A673 (cell line): ENCODE measurements at places on chromosomes 3 and 15.
A peak's percentile ranks its signal among the peaks of the same experiment; 100 is the strongest.

DNA sequence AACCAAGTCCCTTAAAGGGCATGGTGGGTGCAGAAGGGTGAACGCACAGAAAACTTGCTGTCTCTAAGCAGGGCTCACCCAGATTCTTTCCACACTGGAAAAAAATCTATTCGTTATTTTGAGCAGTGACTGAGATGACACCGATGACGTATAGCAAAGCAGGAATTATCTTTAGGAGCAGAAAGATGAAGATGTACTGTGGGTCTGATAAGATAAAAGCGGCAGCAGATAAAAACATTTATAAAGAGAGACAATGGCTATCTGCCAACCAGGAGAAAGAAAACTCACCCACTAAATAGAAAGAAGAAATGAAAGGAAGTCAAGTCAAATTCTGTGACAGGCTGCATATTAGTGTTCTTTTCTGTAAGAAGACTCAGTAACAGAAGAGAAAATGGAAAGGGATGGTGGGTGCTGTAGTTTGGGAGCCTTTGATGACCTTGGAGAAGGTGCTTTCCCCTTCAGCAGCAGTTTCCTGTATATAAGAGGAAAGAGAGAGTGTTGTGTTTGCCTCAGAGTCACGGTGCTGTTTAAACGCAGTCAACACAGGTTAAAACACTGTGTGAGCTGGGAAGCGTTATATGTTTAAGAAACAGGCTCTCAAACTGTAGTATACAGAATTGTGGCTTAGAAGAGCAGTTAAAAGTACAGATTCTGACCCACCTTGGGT lies 111.6 kb downstream of the AQP9 start:
- H3K27me3 ChIP-seq: no peaks in the 10 kb centered on the region
- H3K36me3 ChIP-seq: no peaks in the 10 kb centered on the region
- no peak for DNase-seq
- no peak overlapping the region for H3K27ac ChIP-seq
- H3K4me1 ChIP-seq: no peaks in the 10 kb centered on the region

- peak overlapping the region; percentile 78 for H3K27ac ChIP-seq
- peak; percentile 88 for DNase-seq
- H3K4me3 ChIP-seq: no peak overlapping the region
- H3K4me1 ChIP-seq: peaks cover 88% of the 10 kb centered on the region
- no peaks in the 10 kb centered on the region for H3K36me3 ChIP-seq
Observed at GRCh38 chr3:189272500-189273119, 100.8 kb downstream of the TPRG1 start.

DNA sequence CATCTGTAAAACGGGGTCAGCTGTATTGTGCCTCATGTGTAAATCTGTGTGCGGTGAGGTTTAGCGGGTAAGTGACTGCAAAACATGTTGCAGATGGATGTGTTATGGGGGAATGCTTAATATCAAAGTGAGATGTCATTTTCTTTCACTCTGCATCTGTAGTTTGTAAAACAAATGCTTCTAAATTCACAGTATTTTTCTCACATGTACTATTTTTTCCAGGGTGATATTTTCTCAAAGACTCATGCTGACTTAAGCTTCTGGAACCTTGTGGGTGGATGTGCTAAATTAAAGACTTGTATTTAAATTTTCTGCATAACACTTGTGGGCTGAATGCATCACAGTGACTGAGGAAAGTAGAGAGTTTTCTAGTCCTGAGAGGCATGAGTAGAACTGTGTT lies 115.2 kb upstream of the TP63 start:
- DNase-seq: no peak
- H3K4me3 ChIP-seq: no peak overlapping the region
- no peaks in the 10 kb centered on the region for H3K36me3 ChIP-seq
- H3K27ac ChIP-seq: no peak overlapping the region

- no peak for DNase-seq
- H3K27ac ChIP-seq: no peak overlapping the region
- H3K4me3 ChIP-seq: no peak overlapping the region
- peaks cover 58% of the 10 kb centered on the region for H3K36me3 ChIP-seq
- no peaks in the 10 kb centered on the region for H3K4me1 ChIP-seq
Observed at GRCh38 chr3:15246186-15246585, 40.1 kb downstream of the CAPN7 start.

- no peak for DNase-seq
- H3K36me3 ChIP-seq: no peaks in the 10 kb centered on the region
Observed at GRCh38 chr3:150870406-150870805, 34.8 kb downstream of the MINDY4B start.

DNA sequence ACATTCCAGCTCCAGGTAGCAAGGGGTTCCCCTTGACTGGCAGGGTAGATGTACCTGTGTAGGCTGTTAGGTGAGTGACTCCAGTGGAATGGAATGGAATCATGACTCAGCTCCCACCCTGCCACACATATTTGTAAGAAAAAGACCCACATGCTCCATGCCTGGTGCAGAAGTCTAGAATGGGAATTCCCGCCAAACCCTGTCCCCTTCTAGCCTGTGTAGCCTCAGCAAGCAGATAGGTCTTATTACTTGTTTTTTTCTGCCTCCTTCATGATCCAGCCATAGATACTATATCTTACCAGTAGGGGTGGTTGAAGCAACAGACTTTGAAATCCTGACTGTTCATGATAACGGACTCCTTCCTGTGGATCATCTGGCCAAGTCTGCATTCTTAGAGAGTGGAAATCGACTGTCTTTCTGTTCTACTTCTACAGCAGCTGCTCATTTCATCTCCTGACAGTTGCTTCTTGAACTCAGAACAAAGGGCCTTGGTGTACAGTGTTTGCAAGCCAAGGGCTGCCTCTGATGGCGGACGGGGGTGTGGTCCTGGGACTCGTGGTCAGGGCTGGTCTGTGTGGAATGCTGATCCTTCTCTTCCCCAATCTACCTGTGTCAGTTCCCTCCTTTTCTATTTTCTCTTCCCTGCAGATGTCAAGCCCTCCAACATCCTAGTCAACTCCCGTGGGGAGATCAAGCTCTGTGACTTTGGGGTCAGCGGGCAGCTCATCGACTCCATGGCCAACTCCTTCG lies 16.3 kb downstream of the SNAPC5 start:
- H3K27me3 ChIP-seq: no peaks in the 10 kb centered on the region
- H3K36me3 ChIP-seq: peaks cover 6% of the 10 kb centered on the region
- no peak for DNase-seq
- no peak overlapping the region for H3K27ac ChIP-seq

- H3K27ac ChIP-seq: no peak overlapping the region
- H3K27me3 ChIP-seq: no peaks in the 10 kb centered on the region
- no peaks in the 10 kb centered on the region for H3K36me3 ChIP-seq
- peaks cover 32% of the 10 kb centered on the region for H3K4me1 ChIP-seq
- peak; percentile 69 for DNase-seq
Observed at GRCh38 chr3:107959550-107960154, 131.2 kb downstream of the CD47 start.

DNA sequence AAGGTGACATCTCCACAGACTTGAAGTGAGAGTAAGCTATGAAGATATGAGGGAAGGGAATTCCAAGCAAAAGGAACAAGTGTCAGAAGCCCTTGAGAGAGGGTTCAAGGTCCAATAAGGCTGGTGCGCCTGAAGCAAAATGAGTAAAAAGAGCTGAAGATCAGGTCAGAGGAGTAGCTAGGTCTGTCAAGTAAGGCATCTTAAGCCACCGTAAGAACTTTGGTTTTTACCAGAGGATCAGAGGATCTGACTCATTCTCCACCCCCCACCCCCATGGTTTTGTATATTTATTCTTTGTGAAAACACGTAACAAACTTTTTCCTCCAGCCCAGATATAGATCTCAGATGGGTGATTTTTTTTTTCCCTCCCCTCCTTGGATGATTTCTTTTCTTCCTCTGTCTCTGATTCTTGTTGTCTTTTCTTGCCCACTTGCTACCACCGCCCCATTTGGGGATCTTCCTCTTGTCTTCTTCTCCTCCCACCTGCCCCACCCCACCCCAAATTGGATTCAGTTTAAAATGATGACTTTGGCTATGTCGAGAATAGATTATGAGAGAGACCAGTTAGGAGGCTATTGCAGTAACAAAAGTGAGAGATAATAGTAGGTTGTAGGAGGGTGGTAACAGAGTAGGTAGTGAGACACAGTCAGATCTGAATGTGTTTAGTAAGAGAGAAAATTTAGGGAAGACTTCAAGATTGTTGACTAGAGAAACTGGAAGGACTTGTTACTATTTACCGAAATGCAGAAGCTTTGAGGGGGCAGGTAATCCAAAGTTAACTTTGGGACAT lies 6.1 kb downstream of the TRMT10C start:
- H3K4me3 ChIP-seq: no peak overlapping the region
- H3K4me1 ChIP-seq: peaks cover 8% of the 10 kb centered on the region
- H3K36me3 ChIP-seq: peaks cover 20% of the 10 kb centered on the region
- H3K27me3 ChIP-seq: no peaks in the 10 kb centered on the region
- H3K27ac ChIP-seq: no peak overlapping the region

DNA sequence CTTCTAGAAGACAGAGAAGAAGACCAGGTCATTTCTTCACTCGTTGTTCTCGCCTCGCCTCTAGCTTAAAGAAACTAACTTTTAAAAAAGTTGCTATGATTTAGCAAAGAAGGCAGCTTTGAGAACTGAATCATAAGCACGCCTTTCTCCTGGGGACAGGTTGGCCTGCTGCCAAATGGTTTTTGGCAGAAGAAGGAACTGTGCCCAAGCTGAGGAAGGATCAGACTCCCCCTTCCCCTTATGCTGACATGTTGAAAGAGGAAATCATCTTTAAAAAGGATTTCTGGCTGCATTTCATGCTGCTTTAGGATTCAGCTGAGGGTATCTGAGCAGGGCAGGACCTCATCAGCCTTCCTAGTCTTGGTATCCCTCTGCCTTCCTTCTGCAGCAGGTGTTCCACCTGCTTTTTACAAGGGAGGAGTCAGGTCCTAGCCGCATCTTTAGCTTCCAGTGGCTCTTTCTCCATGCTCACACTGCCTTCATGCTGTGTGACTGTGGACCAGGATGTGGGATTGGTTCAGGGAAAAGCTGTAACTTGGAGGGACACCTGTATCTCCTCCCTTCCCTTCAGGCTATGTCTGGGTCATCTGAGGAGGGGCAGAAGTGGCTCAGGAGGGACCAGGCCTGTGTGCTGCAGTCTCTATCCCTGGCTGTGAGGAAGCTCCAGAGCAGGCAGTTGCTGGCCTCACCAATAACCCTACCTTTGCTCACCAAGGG lies 34.1 kb upstream of the HACD2 start:
- H3K4me1 ChIP-seq: peaks cover 13% of the 10 kb centered on the region
- peak; percentile 81 for DNase-seq
- no peak overlapping the region for H3K4me3 ChIP-seq
- peak overlapping the region; percentile 15 for H3K27ac ChIP-seq

- H3K36me3 ChIP-seq: no peaks in the 10 kb centered on the region
- no peaks in the 10 kb centered on the region for H3K27me3 ChIP-seq
- peak; percentile 46 for DNase-seq
- no peak overlapping the region for H3K27ac ChIP-seq
Observed at GRCh38 chr3:87987952-87988351, 70.9 kb downstream of the CGGBP1 start.

DNA sequence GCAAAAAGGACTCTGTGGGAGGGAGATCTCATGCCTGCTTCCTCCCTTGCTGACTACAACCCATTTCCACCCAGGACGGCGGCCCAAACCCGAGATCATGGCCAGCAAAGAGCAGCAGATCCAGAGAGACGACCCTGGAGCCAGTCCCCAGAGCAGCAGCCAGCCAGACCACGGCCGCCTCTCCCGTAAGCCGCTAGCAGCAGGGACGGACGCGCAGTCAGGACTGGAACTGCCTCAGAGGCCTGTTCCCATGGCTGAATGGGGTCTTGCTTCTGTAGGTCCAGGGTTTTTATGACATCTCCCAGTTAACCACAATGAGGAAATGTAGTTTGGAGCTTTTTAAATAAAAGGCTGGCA lies 67.2 kb downstream of the BOC start:
- H3K27me3 ChIP-seq: no peaks in the 10 kb centered on the region
- no peak for DNase-seq
- H3K27ac ChIP-seq: no peak overlapping the region
- H3K36me3 ChIP-seq: no peaks in the 10 kb centered on the region
- H3K4me1 ChIP-seq: peaks cover 7% of the 10 kb centered on the region

DNA sequence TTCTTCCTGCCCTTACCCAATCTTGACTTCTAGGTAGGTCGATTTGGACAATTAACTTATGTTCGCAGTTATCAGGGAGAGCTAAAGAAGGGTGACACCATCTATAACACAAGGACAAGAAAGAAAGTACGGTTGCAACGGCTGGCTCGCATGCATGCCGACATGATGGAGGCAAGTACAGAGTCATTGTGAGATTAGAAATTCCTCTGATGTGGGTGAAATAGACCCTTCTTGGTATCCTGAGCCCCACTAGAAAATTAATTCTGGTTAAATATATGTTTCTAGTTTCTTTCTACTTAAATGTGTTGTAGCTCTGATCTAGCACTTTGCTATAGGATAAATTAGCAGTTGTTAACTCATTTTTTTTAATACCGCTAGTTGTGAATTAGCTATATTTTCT lies 13.6 kb downstream of the LXN start:
- H3K4me1 ChIP-seq: no peaks in the 10 kb centered on the region
- H3K36me3 ChIP-seq: peaks cover 32% of the 10 kb centered on the region
- no peak overlapping the region for H3K4me3 ChIP-seq
- no peak overlapping the region for H3K27ac ChIP-seq
- H3K27me3 ChIP-seq: no peaks in the 10 kb centered on the region

DNA sequence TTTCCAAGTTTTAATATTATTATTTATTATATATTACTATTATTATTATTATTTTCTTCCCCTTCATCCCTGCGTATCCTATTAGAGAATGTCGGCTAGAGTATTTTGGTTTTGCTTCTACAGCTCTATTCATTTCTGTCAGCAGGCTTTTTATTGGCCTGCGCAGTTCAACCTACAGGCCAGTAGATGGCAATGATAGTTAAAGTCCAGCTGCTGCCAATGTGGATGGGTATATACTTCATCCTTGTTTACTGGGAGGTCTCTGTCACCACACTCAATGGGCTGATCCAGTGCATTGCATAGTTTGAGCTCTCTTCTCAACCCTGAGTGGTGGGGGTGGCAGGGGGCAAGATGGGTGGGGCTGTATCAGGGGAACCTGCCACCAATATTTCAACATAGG lies 799.8 kb downstream of the NSUN3 start:
- no peaks in the 10 kb centered on the region for H3K36me3 ChIP-seq
- peak; percentile 21 for DNase-seq
- no peaks in the 10 kb centered on the region for H3K4me1 ChIP-seq
- no peak overlapping the region for H3K27ac ChIP-seq
- no peak overlapping the region for H3K4me3 ChIP-seq

- no peaks in the 10 kb centered on the region for H3K36me3 ChIP-seq
- H3K4me3 ChIP-seq: no peak overlapping the region
- H3K4me1 ChIP-seq: no peaks in the 10 kb centered on the region
- H3K27ac ChIP-seq: no peak overlapping the region
- no peaks in the 10 kb centered on the region for H3K27me3 ChIP-seq
- DNase-seq: no peak
Observed at GRCh38 chr3:109902549-109902948, 565.2 kb upstream of the DPPA4 start.

DNA sequence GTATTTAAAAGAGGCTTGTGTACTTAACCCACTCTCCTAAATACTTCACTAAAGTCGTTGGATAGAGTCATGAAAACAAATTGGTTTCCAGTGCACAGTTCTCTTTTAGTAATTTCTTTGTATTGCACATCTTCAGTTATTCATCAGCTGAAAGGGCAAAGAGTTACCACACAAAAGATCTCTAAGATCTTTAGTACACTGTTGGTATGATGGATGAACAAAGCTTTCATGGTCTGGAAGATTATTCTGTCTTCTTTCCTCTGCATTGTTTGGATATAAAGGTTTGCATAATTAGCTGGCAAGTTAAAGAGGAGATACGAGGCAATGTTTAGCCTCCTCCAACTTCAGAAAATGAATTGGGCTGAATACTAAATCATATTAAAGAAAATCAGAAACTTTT lies 40.5 kb downstream of the BCHE start:
- H3K27me3 ChIP-seq: no peaks in the 10 kb centered on the region
- no peak overlapping the region for H3K4me3 ChIP-seq
- H3K36me3 ChIP-seq: no peaks in the 10 kb centered on the region
- peak; percentile 45 for DNase-seq
- no peak overlapping the region for H3K27ac ChIP-seq
